GF-D8 (cell line): ENCODE measurements at places on chromosomes 7 and 10.

DNA sequence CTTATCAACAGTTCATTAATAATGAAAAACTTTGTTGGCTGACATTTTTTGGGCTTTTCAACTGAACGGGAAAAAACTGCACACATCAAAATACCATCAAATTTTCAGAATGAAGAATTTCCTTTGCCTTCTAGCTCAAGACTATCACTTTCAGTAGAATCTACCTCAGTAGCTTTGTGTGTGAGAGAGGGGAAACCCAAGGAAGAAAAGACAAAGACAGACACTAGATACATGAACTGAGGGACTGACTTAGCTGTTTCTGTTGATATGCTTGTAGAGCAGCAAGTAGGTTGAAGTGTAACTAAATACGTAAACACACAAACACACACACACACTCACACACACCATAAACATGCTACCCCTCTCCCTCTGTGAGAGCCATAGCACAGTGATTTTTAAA is 257.1 kb downstream of the CDK14 start:
- no peak for DNase-seq

DNA sequence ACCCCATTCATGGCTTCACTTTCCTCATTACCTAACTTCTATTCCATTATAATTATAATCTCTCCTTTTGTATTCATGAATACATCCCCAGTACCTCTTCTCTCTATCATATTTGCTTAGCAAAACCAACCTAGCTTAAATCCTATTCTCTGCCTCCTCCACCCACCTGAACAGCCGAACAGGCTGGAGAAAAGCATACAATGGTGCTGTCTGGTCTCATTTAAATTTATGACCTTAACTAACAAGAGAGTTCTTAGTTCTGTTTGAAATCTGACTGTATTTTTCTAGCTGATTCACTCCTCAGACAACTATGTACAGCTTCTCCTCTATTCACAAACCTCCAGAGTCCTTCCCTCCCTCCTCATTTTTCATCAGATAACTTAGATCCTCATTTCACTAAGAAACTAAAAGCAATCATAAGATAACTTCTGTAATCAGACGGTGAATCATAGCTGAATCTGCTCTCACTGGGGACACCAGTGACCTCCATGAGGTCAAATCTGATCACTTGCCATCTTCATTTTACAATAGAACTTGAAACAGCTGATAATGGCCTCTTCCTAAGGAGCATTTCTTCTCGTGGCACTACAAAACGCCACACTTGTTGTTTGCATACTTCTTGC is 233.9 kb upstream of the AOAH start:
- DNase-seq = no peak

DNA sequence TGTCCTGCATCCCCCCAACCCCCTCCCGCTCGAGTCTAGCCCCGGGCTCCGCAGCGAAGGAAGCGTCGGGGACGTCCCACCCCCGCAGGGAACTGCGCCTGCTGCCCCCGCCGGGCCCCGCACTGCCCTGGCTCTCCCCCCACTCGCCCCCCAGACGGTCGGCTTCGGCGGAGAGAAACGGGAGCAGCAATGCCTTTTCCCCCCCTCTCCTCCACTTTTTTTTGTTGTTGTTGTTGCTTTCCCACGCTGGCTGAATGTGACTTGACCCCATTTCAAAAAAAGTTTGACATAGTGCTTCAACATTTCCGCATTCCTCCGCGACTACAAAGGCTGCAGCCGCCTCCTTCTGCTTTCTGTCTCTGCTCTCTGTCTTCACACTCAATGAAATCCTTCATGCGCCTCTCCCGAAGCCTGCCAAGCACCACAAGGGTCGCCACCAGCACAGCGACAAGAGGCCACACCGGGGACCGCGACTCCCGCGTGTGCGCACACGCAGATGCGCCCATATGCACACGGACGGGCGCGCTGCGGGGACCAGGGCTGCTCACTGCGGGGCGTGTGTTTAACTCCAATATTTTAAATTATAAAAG is 1.0 kb downstream of the CDK6 start:
- peak; percentile 56 for DNase-seq

DNA sequence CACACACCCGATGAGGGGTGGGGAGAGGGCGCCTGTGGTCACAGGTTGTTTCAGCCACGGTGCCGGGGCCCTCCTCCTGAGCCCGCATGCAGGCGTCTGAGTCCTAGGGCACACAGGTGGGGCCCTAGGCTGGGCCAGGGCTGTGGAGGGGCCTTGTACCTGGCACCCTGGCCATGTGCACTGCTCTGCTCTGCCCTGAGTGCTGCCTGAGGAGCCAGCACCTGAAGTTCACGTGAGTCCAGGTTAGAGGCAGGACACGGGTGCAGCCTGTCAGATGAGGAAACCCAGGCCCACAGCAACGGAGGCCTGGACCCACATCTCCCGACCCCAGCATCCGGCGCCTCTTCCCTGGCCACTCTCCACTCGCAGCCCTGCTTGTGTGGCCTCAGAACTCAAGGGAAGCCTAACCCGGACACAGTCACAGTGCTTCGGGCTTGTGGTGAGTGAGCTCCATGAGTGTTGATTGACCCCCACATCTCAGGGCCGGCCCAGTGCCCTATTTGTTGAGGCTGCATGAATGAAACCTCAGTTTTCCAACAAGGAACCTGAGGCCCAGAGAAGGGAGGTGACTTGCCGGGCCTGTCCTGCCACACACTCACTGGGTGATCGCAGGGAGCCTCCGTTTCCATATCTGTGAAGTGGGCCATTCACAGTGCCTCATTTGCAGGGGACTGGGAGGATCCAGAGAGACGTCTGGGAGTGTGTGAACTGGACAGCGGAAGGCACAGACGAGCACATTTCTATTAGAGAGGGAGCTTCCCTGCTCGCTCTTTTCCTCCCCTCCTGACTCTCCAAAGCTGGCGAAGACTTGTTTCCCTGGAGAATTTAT is 39.6 kb downstream of the PPIF start:
- DNase-seq = no peak

- no peak for DNase-seq
These were observed 297.7 kb upstream of the LRGUK start for GRCh38 chr7:133829336-133829897.
